ENCODE measurements at places on chromosomes 16 and 17. TPM values are rescaled to one million over a fixed set of nuclear protein-coding genes. Genes with fewer than 3 reads are reported as not detected.

The KRT28 gene
- not detected for total RNA-seq

DNA sequence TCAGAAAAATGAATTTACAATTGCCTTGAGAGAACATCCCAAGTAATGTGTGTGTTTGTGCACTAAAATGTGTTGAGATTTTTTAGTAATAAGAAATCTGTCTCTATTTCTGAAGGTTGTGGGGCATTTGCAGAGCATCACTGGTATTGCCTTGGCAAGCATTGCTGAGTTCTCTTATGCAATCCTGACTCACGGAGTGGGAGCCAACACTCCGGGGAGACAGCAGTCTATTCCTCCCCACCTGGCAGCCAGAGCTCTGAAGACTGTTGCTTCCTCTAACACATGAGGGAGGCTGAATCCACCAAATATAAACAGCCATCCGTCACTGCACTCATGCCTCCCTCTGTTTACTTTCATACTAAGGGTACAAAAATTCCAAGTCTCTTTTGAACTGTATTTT lies 10.6 kb downstream of the CNTD1 start:
- peak; percentile 75 for DNase-seq

The GFER gene
- total RNA-seq: 38.1 TPM

The C1QTNF8 gene
- not detected for total RNA-seq

- no peak for DNase-seq
Observed at GRCh38 chr16:89785523-89786155, 30.8 kb downstream of the FANCA start.

- DNase-seq: no peak
Observed at GRCh38 chr16:81447383-81448101, 2.9 kb downstream of the CMIP start.

DNA sequence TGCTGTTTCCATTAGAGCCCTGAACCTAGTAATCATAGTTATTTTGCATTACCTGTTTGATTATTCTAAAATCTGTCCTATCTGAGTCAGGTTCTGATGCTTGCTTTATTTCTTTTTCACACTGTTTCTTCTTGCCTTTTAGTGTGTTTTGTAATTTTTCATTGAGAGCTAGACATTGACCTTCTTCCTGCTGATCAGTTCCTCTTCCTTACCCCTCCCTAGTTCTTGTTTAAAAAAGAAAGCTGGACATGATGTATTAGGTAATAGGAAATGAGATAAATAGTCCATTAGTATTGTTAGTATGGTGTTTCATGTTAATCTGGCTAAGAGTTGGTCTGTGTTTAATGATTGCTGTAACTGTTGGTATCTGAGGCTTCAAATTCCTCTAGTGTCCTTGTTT lies 13.4 kb downstream of the WWP2 start:
- no peak for DNase-seq

DNA sequence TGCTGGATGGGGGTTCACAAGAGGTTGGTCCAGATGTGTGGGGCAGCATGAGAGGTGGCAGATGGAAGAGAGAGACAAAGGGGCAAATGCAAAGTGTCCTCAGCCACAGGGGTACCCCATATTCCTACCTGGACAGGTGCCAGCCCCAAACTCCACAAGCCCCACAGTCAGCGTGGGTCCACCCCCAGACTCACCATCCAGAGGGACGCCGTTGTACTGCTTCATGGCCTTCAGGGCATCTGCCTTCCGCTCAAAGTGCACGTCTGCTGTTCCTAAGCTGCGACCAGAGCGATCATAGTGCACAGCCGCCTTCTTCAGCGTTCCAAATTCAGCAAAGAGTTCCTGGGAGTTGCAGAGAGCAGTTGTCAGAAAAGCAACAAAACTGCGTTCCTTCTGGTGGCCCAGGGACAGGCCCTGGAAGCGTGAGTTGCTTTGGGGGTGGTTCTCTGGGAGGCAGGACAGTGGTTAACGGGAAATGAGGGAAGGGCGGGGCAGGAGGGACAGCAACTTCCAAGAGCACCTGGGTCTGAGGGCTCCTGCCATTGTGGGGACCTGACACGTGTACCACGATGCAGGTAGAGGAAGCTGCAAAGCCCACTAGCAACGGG lies 2.3 kb downstream of the ALYREF start:
- no peak for DNase-seq

Measured in HFFc6 (cell line).